Naive thymus-derived CD4-positive, alpha-beta T cell (primary cell): ENCODE measurements at places on chromosomes 4 and X.
A peak's percentile ranks its signal among the peaks of the same experiment; 100 is the strongest.

GRCh38 chr4:174628191-174628590 lies 105.9 kb upstream of the HPGD start:
- no peak for DNase-seq

DNA sequence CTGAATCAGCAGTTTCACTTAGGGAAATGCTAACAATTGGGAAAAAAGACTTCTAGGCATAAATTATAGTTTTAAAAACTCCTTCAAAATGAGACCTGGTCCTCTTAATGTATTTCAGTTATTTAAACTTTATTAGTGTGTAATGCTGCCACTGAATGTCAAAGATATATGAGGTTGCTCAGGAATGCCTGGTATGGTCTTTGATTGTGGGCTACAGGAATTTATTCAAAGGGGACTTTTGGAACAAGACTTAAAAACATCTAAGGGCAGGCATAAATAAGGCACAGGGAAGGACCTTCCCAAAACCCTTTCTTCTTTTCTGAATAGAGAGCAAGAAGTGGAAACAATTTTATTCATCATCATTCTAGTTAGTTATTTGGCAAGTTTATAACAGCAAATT lies 439.1 kb downstream of the TLL1 start:
- no peak for DNase-seq

- DNase-seq = peak; percentile 12
Observed at GRCh38 chr4:173013232-173013930, 155.2 kb upstream of the GALNT7 start.

DNA sequence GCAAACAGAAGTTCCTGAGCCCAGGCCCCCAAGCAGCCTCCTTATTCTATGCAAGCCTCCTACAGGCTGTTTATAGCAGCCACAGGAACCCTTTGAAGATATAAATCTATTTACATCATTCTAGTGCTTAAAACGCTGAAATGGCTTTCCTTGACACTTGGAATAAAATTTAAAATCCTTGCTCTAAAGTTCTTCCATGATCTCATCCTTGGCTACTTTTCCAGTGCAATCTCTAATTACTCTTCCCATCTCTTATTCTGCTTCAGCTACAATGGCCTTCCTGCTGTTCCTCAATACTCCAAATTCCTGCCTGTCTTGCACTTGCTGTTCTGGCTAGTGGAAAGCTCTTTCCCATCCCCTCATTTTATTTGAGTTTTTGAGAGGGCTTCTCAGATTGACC lies 634.2 kb upstream of the NR3C2 start:
- no peak for DNase-seq

DNA sequence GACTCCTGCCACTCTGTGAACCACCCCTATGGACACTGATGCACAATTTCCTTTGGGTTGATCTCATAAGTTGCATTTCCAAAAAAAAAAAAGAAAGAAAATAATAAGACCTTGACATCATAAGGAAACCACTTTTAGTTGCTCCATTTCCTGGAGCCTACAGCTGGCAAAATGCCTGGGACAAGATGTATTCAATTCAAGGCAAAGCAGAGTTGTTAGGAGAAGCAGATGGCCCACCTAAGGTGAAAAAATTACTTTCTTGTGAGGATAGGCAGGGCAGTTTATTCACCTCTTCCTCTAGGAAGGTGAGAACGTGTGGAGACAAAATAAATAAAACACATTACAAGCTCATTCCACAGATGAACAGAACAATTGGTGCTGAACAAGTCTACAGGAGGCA lies 14.1 kb upstream of the SCRG1 start:
- DNase-seq = no peak

GRCh38 chrX:10208953-10209352 lies 52.2 kb downstream of the CLCN4 start:
- no peak for DNase-seq

GRCh38 chr4:51843309-51844152 lies 578 bp downstream of the DCUN1D4 start:
- DNase-seq = peak; percentile 27

GRCh38 chr4:164221631-164222030 lies 532.3 kb upstream of the SMIM31 start:
- no peak for DNase-seq

- DNase-seq = no peak
Observed at GRCh38 chr4:182937268-182938204, 20.4 kb upstream of the DCTD start.

- DNase-seq = no peak
Observed at GRCh38 chr4:53614591-53614990, 23.3 kb upstream of the LNX1 start.

DNA sequence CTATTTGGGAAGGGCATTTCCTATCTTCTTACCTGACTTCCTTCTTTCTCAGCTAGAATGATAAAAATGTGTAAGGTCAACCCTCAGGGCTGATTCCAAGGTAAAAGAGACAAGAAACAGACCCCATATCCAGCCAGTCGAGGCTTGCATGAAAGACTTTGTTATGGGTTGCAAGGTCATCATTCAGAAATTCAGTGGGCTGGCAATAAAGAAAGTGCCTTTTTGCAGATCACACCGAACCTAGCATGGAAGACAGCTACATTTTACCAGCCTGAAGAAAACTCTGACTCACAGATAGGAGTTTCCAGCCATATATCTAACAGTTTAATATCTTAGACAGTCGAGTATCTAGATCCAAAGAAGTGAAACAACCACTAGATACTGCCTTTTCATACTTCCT lies 87.4 kb downstream of the PDGFC start:
- no peak for DNase-seq
